CD4-positive, alpha-beta T cell treated with Interleukin-12 subunit alpha and Interleukin-12 subunit beta, for 1 hour (primary cell): ENCODE measurements at places on chromosomes 1 and 21.

- no peak for DNase-seq
These were observed 19.1 kb downstream of the OLFML3 start for GRCh38 chr1:113998361-113998760.

DNA sequence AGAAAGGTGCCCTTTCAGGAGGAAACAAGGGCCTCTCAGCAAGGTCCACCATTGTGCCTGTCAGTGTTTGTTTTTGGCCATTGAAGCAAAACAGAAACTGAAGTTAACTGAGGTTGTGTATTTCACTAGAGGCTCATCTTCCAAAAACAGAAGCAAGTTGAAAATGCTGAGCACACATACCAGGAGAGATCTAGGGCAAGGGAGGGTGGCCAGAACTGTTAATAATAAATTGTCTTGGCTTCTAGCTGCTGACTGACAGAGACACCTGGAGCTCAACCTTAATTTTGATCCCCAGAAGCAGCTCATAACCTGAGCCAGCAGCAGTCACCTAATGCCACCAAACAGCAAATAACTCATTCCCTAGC lies 5.2 kb downstream of the AGMAT start:
- no peak for DNase-seq

DNA sequence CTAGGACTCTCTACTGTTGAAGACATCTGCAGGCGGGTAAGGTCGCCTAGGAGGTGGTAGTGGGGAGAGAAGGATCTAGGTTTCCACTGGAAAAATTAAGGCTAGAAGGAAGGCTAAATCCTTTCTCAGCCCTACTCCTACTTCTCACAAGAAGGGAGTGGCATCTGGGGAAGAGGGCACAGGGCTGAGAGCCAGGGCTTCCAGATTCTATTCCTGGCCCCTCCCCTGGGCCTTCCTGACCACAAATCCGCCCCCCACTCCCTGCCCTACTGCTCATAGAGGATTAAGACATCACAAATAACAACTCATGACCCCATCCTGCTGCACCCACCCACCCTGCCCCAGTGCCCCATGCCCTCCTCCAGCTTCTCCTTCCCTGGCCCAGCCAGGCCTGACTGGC lies 2.5 kb downstream of the PHLDA3 start:
- DNase-seq: no peak

DNA sequence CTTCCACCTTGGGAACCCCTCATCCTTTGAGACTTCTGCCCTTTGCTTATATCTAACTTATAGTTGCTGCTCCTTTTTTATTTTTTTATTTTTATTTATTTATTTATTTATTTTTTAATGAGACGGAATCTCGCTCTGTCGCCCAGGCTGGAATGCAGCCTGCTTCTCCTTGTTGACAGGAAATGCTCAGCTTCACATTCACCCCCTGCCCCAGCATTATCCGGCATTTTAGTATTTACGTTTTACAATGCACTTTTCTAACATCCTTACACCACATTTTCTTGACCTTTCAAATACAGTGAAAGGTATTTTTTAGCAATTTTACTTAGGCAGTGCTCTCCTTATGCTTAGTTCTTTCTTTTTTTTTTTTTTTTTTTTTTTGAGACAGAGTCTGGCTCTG lies 14.9 kb downstream of the CXADR start:
- DNase-seq: no peak

- no peak for DNase-seq
These were observed 31.7 kb upstream of the TADA1 start for GRCh38 chr1:166907763-166908162.

DNA sequence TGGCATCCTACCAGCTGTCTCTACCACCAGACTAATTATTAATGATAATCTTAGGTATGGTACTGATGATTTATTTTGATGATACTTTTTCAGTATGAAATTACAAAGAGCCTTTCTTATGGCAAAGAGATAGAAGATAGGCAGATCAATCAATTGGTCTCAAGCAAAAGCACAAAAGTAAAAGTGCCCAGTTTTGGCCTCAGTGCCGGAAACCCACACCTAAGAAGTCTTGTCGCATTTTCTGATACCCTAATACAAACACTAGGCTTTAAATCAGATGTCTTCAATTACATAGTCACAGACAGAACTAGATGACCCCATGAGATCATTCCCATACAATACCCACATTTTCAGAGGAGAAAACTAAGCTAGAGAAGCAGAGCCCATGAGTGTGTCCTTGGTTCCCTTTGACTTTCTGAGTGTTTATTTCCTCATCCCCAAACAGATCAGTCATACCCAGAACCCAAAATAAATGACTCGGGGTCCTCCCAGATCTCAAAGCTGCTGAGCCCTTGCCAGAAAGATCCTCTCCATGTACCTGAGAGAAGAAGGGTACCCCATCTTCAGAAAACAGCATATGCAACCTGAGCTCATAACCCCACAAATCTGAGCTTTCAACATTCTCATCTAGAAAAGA lies 7.7 kb downstream of the ITPKB start:
- DNase-seq: no peak
